ENCODE measurements at places on chromosomes 5 and 9.

DNA sequence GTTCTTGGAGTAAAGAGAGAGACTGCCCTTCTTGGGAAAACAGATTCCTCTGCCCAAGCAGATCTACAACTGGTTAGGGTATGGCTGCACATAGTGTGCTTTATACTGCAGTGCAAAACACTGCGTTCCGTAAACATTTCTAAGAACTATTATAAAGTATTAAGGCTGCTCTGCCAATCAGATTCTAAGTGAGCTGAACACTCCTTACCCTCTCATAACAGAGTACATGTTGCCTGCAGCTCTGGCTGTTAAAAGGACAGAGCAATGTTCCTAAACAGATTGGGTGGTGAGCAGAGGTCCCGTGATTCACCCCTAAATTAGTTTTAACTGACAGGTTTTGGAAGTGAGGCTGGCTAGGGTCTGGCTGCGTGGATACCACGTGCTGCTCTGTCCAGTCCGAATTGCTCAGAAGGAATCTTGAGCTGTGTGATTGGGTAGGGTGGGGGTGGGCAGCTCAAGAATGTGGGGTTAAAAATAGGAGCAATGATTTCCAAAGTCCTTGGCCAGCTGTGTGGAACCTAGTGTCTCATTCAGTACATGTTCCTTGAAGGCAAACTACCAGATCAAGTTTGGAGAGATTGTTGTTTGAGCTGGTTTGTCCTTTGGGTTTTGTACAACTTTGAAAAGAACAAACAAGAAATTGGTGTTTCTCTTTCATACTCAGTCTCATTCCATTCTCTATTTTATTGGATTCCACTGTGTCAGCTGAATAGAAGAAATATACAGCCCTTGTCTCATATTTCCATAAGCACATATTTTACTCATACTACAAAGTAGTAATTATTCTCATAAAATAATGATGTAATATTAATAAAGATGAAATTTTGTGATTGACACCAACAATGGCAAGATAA lies 497.6 kb upstream of the CD180 start:
- no peak for DNase-seq

DNA sequence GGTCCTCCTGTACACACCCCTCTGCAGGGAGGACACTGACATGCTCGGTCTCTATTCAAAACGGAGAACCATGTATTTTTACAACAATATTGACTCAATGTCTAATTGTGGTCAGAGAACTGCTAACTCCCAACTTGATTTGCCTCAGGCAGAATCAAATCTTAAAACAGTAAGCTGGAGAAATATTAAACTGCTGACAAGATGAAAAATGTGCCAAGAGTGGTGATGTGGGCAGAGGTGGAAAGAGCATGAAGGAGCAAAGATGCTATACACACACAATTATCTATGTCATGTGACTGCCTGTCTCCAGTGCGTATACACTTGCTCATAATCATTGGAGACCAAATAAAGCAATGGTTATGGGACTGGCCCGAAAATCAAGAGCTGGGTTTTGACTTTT lies 556.1 kb upstream of the ZNF608 start:
- no peak for DNase-seq

DNA sequence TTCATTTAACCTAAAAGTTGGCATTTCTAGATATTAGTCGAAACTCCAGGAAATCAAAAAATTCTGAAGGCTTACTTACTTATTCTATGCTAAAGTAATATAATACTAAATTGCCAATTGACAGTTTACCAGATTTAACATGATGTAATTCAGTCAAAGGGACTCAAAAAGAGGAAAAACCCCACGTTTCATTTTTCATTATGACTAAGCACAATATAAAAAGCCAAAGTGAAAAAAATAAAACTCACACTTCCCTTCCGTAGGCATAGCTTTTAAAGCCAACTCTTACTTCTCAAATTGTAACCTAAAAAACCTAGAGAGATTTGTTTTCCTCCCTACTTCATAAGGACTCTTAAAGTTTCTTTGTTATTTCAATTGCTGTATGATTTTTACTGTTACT lies 146.6 kb downstream of the RAPGEF6 start:
- no peak for DNase-seq

DNA sequence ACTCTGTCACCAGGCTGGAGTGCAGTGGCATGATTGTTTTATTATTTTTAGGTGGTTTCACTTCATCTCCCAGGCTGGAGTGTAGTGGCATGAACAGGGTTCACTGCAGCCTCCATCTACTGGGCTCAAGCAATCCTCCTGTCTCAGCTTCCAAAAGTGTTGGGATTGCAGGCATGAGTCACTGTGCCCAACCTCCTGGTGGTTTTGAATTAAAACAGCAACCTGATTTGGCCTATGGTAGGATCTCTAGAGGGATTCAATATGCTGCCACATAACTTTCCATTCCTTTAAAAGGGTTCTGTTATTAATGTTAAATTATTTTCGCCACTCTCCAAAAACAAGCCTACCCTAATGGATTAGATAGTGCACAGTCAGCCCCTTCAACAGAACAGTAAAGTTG lies 9.9 kb upstream of the HSPA4 start:
- DNase-seq = no peak

DNA sequence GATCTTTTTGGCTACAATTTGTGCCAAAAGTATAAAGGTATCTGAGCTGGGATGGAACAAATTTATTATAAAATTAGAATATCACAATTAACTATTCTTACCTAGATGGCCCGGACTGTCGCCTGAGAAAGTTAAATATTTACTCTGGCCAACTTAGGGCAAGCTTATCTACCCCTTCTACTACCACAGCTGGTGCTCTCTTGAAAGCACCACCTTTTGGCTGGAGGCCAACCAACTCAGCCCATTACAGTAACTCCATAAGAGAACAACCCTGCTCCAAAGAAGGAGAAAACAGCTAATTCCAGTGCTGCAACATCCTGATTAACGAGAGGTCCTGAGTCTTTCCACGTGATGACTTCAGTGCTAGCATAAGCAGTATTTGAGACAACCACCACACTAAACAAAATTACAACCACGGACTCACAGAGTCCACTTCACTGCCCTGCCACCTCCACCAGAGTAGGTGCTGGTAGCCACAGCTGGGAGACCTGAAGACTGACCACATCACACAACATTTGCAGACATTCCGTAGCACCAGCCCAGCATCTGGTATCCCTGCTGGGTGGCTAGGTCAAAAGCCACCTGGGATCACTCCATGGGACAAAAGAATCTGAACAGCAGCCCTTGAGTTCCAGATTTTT lies 43.2 kb downstream of the RGMB start:
- no peak for DNase-seq

DNA sequence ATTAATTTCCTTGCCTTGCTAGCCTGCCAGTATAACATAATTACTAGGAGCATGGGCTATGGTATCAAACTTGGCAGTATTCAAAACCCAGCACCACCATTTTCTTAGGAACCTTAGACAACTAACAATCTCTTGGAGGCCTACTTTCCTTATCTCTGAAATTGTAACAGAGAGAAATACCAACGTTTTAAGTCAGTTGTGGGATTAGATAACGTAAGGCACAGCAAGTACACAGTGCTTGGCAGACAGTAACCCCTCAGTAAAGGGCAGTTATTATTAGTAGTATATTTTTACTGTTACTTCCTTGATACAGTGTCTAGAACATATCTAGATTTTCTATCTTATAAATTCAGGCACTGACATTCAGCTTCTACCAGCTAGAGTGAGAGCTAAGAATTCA lies 309.6 kb downstream of the ACTL7B start:
- no peak for DNase-seq

DNA sequence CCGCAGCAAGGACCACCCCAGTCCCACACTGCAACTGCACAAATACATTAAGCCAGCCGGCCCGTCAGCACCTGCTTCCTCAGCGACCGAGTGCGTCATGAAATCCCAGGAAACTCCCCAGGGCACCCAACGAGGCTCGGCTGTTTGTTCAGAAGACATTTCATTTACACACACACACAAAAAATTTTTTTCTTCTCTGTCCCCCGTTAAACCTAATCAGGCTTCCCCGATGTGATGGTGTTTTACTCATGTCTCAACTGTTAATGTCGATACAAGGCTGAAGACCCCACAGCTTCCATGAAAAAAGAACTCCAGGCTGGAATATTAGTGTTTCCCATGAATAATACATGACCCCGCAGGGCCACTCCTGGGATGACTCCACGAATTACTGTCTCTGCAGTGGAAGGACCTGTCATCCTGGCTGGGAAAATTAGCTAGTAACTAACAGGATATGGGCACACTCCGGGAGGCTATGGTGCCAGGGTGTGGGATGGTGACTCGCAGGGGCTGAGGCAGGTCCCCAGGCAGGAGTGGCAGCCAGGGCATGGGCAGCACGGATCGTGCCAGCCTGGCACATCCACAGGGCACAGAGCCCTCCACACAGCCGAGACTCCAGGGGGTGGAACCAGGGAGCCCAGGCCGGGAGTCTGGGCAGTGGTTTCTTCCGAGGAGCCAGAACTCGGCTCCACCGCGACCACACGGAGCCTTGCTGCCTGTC lies 102.4 kb downstream of the VAV2 start:
- DNase-seq = no peak

DNA sequence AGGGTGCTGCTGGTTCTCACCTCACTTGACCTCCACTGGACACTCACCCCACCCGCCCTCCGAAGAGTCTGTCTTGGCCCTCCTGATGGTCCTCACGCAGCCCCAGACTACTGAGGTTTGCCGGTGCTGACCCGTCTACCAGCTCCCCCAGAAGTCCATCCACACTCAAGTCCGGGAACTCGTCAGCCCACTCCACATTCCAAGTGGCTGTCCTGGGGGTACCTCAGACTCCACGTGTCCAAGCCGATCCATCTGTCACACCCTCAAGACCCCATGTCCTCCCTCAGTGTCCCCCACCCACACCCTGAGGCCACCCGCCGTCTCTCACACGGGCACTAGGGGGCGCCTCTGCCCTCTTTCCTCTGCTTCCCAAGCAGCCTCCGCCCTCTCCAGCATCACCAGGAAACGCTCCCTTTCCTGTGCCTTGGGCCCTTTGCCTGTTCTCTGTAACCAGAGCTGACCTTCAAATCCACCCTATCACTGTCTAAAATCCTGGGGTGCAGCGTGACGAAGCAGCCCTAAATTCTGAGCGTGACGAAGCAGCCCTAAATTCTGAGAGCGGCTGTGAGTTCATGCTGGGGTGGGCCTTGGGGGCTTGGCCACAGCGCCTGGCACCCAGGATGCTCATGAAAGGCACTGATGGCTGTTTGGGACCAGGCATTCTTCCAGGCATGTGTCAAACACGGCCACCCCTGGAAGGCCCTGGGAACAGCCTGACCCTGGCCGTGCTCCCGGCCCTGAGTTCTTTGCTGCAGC lies 95.7 kb downstream of the KCNT1 start:
- DNase-seq = peak; percentile 30

GRCh38 chr9:90088856-90089255 lies 484.0 kb downstream of the GADD45G start:
- DNase-seq = no peak

GRCh38 chr5:75568202-75568601 lies 43.1 kb upstream of the ANKDD1B start:
- no peak for DNase-seq

Measured in hypothalamus (tissue), 51 donors.